ENCODE measurements at places on chromosomes 7 and 10.

- no peak for DNase-seq
Observed at GRCh38 chr7:47291461-47292081, 290.3 kb downstream of the TNS3 start.

DNA sequence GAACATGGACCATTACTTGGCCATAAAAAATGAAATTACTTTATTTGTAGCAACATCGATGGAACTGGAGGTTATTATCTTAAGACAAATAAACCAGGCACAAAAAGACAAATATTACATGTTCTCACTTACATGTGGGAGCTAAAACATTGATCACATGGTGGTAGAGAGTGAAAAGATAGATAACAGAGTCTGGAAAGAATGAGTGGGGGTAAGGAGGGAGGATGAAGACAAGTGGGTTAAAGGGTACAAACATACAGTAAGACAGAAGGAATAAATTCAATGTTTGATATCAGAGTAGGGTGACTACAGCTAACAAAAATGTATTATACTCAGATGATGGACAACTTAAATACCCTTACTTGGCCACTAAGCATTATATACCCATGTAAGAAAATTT is 100.0 kb upstream of the WNT16 start:
- no peak for DNase-seq

GRCh38 chr7:53351681-53352080 is 316.2 kb downstream of the POM121L12 start:
- no peak for DNase-seq

DNA sequence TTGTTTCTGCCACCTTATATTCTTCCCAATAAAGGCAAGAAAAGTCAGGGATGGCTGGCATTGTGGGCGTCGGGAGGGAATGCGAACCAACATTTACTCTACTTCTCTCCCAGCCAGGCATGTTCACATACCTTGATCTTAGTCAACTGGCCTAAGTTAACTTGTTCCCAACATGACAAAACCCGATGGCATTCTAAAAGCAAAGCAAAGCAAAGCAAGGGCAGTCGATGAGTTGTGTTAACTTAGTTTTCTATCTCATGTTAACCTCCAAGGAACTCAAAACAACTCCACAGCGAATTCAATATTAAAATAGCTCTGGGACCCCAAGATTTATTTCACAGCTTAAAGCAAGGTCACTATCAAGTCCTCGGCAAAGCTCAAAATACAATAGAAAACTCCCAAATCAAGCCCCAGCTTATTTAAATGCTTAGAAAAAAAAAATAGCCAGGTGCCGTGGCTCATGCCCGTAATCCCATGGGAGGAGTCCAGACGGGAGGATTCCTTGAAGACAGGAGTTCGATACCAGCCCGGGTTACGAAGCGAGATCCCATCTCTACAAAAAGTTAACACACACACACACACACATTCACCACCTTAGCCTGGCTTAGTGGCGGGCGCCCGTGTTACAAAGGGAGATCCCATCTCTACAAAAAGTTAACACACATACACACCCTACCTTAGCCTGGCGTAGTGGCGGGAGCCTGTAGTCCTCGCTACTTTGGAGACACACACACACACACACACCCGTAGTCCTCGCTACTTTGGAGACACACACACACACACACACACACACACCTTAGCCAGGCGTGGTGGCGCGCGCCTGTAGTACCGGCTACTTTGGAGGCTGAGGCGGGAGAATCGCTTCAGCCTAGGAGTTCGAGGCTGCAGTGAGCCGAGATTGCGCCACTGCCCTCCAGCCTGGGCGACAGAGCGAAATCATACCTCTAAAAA is 901 bp upstream of the CCNY start:
- peak; percentile 56 for DNase-seq

- DNase-seq, result peak; percentile 86
Observed at GRCh38 chr7:122886357-122887081, at the start of gene CADPS2. Gene CADPS2, minus strand, starts transcription at chr7:122886460. Its CDS starts 123 bp downstream, at chr7:122886337.

DNA sequence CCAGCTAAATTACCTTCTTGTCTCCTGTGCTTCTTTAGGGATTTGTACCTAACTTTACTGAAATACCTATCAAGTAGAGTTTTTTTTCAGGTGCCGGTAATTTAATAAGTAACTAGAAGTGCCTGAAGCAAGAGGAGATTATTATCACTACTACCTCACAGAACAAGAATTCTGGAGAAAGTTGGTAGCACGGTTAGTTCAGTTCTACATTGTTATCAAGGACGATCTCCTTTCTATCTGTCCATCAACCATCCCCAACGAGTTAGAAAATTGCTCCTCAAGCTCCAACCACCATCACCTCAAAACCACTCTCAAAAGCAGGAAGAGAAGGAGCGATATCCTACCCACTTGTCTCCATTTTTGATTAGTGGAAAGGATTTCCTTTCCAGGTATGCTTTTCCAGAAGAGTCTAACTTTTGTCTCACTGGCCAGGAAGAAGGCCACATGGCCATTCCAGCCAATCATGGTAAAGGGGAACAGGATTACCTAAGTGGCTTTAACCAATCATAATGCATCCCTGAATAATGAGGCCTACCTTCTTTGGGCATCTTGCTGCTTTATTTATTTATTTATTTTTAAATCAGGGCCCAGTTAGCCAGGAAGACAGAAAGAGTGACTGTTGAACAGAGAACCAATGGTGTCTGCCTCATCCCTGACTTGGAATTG is 265.2 kb downstream of the SNX13 start:
- DNase-seq, result no peak

- no peak for DNase-seq
Observed at GRCh38 chr10:80485076-80485945, 31.2 kb downstream of the TSPAN14 start.

DNA sequence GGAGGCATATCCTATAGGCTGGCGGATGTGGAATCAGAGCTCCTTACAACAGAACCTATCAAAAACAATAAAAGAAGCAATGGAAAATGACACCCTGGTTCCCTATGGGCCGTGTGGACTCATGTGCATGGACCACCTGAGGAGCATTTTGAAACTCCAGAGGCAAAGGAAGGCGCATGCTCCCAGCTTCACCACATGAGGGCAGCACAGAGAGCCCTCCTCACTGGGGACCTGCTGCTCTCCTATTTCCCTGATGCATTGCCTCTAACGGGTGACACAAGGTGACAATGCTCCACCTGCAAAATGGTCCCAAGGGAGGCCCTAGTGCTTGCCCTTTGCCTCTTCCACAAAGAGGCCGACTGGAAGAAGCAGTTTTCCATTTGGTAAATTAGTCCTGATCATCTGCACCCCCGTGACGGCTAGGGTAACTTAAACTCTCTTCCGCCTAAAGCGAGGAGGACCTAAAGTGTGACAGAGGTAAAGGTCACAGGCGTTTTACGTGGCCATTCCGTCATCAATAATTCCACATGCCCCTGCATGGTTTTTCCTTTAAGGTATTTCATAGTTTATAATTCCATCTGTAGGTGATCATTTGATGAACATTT is 67.7 kb downstream of the GPAM start:
- DNase-seq, result peak; percentile 55

- no peak for DNase-seq
Observed at GRCh38 chr10:79146611-79147130, 77.9 kb downstream of the ZMIZ1 start.

DNA sequence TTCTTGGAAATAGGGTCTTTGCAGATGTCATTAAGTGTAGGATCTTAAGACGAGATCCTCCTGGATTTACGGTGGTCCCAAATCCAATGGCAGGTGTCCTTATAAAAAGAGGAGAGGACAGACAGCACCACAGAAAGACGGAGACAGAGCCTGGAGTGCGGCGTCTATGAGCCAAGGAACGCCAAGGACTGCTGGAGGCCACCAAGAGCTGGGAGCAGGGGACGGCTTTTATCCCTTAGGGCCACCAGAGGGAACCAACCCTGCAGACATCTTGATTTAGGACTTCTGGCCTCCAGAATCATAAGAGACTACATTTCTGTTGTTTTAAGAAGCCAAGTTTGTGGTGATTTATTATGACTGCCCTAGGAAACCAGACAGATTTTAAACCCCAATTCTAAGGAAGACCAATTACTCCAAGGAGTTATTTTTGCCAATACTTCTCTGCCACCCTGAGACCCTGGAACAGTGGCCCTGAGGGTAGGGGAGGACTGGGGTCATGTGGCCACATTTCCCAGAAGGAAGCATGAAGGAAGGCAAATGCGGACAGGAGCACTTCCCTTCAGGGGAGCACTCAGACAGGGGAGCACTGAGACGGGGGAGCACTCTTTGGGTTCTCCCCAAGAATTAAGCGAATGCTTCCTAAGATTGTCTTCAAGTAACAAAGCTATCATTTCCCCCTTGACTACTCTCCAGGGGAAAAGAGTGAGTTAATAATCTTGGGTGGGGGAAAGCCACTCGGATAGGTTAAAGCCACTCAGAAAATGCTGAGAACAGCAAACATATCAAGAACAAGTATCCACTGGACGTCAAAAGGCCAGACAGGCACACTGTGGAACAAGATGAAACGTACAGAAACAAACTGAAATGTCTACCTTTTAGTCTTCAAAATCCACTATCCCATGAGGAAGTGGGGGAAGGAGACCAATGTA is 67.5 kb downstream of the CHST15 start:
- DNase-seq, result peak; percentile 48

- DNase-seq, result no peak
Observed at GRCh38 chr10:109945473-109946177, 22.3 kb upstream of the XPNPEP1 start.

GRCh38 chr7:121961089-121961867 is 88.3 kb downstream of the PTPRZ1 start:
- DNase-seq, result no peak

- no peak for DNase-seq
Observed at GRCh38 chr10:34651416-34652195, 163.5 kb downstream of the PARD3 start.

DNA sequence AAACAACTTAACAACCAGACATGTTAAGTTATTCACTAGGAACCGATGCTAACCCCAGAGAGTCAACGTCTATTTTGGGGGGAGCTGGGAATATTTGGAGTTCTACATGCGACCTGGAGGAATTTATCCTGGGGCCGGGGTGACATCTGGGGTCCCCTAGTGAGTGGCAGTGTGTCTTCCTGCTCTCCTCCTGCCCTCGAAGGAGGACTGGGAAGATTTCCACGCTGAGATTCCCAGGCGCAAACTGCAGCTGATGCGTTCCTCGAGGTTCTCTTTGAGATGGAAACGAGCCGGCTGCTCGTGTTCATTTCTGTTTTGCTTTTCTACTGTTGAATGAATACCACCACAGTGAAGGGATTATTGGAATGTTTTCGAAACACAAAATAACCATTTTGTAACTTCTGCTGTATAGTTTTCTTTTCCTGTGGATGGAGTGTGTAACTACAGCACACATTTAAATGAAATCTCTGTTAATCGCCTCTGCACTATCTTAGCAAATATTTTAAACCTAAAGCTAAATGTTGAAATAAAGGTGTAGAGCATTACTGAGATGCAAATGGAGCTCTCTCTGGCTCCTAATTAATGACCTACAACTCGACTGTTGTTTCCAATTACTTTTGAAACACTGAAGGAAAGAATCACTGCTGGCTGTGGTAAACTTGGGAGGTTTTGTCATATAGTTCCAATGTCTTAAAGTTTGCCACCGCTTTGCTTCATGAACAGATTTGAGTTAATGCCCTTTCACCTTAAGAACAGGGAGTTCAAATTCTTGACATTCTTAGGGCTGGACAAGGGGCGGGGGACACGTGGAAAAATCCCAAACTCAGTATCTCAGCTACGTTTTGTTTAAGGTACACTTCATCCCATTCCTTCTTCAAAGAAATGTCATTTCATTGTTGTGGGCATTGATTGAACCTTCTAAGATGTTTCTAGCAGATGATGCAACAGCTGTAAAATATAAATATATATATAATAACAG is 21.1 kb downstream of the GATA3 start:
- no peak for DNase-seq

DNA sequence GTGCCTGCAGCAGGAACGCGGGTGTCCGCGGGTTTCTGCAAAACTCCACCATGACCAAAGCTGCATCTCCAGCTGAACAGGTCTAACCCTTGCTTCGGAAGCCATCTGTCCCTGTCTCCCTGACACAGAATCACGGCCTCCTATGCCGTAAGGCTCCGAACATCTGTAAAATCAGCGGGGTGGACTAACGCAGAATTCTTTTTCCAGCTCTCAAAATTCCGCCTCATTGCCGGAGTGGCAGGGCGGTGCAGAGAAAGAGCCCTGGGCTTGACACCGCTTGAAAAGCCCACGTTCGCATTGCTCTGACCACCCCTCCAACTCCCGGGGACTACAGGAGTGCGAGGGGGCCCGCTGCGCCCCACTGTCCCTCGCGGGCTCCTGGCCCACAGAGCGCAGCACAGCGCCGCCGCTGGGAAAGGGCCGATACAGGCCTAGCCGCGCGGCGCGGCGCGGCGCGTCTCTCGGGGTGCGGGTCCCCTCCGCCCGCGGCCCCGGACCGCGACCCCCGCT is 409 bp downstream of the DNMBP start:
- DNase-seq, result peak; percentile 18

GRCh38 chr7:80529362-80529761 is 17.5 kb upstream of the GNAT3 start:
- DNase-seq, result no peak

DNA sequence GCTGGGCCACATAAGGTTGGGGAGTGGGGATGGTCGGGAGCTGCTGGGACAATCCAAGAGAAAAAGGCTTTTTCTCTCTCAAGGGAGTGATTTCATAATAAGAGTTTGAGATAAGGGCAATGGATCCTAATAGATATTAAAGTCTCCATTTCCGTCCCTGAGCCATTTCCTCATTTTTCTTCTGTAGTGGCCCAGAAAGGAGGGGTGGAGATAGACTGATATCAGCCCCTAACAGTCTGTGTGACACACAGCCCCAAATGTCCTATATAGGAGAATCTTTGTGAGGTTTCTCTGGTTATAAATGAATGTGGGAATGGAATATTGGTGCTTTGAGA is 35.2 kb downstream of the PRSS2 start:
- no peak for DNase-seq

GRCh38 chr7:150790416-150791075 is 9.6 kb downstream of the TMEM176B start:
- no peak for DNase-seq

GRCh38 chr10:62147425-62147824 is 121.2 kb downstream of the RTKN2 start:
- DNase-seq, result no peak

GRCh38 chr10:20185116-20185515 is 368.9 kb downstream of the PLXDC2 start:
- no peak for DNase-seq

- no peak for DNase-seq
Observed at GRCh38 chr10:128050121-128050516, 76.1 kb downstream of the MKI67 start.

DNA sequence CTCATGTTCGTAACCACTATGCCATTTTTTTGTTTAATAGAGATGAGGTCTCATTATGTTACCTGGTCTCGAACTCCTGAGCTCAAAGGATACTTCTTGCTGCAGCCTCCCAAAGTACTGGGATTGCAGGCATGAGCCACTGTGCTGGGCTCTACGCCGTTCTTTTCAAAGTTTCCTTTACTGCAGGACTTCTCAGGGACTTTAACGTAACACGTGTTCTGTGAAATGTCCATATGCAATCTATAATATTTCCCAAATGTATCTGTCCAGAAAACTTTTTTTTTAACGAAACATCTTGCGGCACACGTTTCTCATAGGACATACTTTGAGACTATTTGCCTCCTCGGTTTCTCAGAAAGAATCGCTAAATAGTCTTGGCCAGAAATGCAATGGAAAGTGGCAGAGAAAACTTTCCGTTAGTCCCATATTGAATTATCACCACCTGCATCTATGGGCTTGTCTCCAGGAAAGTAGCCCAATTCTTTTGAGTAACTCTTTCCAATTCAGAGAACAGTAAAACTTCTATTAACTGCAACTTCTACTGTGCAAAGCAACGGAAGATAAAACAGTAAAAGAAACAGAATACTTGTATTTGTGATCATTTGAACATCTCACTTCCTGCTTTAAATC is 96.3 kb downstream of the ELMO1 start:
- DNase-seq, result no peak

GRCh38 chr10:120490288-120490687 is 33.3 kb downstream of the PLPP4 start:
- no peak for DNase-seq
